Lower lobe of right lung (tissue), 2 donors: ENCODE measurements at places on chromosomes 2 and 18.

DNA sequence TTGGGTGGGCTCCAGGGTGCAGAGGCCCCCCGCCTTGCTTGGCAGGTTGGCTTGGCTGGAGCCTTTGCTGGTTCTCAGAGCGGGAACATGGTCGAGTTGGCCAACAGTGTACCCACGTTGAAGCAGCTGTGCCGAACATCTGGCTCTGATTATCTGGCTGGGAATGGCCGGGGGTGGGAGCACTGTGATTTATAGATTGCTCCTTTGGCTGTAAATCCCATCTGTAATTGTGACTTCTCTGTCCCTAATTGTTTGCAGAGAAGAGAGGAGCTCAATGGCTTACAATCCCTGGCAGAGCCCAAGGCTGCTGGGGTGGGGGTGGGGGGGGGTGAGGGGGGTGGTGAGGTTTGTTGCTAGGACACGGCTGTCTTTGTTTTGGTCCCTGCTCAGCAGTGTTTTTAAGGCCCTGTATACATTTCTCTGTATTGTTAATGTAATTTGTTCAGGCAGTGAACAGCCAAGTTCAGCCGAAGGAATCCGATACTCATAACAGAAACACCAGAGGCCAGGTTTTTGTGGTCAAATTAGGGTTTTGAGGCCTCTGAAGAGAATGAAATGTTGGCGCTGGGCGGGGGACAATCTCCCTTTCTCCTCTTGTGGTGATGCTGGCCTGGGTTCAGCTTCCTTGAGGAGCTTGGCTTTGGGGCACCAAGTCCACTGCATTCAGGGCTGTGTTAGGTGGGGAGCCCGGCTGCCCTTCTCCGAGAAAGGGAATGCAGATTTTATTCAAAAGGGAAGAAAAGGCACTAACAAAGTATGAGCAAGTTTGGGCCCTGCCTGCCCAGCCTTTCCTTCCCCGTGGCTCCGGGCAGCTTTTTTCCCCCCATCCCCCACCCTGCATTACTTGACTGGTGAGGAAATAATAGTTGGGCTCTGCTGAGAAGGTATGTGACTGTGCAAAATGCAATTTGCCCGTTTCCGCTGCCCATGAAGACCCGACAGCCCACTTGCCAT is 82.5 kb downstream of the TCF7L1 start:
- H3K36me3 ChIP-seq: no peaks in the 10 kb centered on the region
- peak overlapping the region; percentile 49 for H3K27ac ChIP-seq
- H3K27me3 ChIP-seq: no peaks in the 10 kb centered on the region
- no peak for DNase-seq
- H3K4me1 ChIP-seq: peaks cover 18% of the 10 kb centered on the region

DNA sequence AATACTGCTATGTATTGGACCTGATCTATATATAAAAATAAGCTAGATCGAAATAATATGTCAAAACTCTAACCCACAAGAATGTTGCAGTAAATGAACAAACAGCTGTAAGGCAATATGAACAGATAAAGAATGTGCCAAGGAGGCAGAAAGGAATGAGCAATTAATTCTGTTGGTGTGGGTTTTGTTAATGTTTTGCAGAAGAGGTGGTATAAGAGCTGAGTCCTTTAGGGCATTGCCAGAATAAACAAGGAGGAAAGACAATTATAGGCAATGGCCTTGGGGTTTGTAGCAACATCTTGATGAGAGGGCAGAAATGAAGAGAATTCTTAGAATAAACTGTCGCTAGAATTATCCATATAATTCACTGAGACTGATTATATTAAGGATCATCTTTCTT is 240.9 kb upstream of the GULP1 start:
- H3K4me3 ChIP-seq: no peak overlapping the region
- no peak overlapping the region for H3K27ac ChIP-seq
- DNase-seq: no peak
- H3K4me1 ChIP-seq: no peaks in the 10 kb centered on the region

- H3K4me1 ChIP-seq: peaks cover 13% of the 10 kb centered on the region
- no peak overlapping the region for H3K4me3 ChIP-seq
- no peak overlapping the region for H3K27ac ChIP-seq
- H3K36me3 ChIP-seq: no peaks in the 10 kb centered on the region
- H3K27me3 ChIP-seq: no peaks in the 10 kb centered on the region
- DNase-seq: no peak
These were observed 531.8 kb upstream of the ID2 start for GRCh38 chr2:8149985-8150539.

GRCh38 chr2:241898463-241899270 is 29.1 kb downstream of the RTP5 start:
- H3K4me3 ChIP-seq: no peak overlapping the region
- no peaks in the 10 kb centered on the region for H3K36me3 ChIP-seq
- H3K4me1 ChIP-seq: peaks cover 6% of the 10 kb centered on the region
- H3K27ac ChIP-seq: no peak overlapping the region
- peak; percentile 42 for DNase-seq

- no peaks in the 10 kb centered on the region for H3K4me1 ChIP-seq
- no peaks in the 10 kb centered on the region for H3K27me3 ChIP-seq
- no peaks in the 10 kb centered on the region for H3K36me3 ChIP-seq
- DNase-seq: no peak
- no peak overlapping the region for H3K4me3 ChIP-seq
These were observed 65.7 kb downstream of the LRRTM1 start for GRCh38 chr2:80238692-80239469.

DNA sequence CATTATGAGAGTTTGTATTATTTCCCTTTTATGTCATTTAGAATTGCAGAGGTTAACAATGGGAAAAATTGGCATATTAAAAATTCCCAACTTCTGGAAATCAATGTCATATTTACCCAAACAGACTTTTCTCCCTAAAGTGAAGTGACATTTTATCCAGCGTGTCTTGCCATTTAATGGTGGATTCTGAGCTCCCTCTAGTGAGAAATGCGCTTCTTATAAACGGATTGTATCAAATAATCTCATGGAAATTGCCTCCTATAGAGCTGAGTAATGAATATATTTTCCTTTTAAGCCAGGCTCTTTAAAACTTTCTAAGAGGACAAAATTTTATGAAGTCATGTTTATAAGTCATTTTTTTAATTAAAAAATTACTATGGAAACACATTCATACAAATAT is 5.7 kb upstream of the GCFC2 start:
- no peaks in the 10 kb centered on the region for H3K27me3 ChIP-seq
- DNase-seq: no peak
- H3K36me3 ChIP-seq: no peaks in the 10 kb centered on the region
- no peaks in the 10 kb centered on the region for H3K4me1 ChIP-seq
- H3K4me3 ChIP-seq: no peak overlapping the region
- no peak overlapping the region for H3K27ac ChIP-seq

- no peak overlapping the region for H3K4me3 ChIP-seq
- H3K27ac ChIP-seq: no peak overlapping the region
- DNase-seq: no peak
- no peaks in the 10 kb centered on the region for H3K27me3 ChIP-seq
- H3K36me3 ChIP-seq: no peaks in the 10 kb centered on the region
These were observed 5.5 kb upstream of the MGAT4A start for GRCh38 chr2:98736464-98736889.

- peaks cover 71% of the 10 kb centered on the region for H3K36me3 ChIP-seq
- no peak overlapping the region for H3K4me3 ChIP-seq
- DNase-seq: no peak
- no peaks in the 10 kb centered on the region for H3K4me1 ChIP-seq
- H3K27me3 ChIP-seq: no peaks in the 10 kb centered on the region
- H3K27ac ChIP-seq: no peak overlapping the region
These were observed 31.9 kb downstream of the SLC66A3 start for GRCh38 chr2:11187083-11187619.

DNA sequence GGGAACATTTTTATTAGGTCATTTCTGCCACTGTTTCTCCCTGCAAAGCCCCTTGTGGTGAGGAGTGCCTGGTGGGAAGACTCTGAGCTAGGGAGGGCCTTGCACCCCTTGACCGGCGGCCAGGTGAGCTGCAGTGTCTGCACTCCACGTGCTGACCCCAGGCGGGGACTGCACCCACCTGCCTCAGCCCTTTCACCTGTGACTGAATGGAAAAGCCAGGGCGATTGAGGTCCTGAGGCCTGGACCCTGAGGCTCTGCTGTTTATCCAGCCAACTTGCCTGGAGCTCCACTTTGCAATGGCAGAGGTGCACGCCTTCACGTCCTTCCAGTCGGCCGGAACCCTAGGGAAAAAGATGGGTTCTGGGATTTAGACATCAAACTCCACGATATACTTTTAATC is 53.1 kb downstream of the TMEM18 start:
- no peak for DNase-seq
- H3K4me3 ChIP-seq: no peak overlapping the region
- H3K4me1 ChIP-seq: no peaks in the 10 kb centered on the region
- H3K27ac ChIP-seq: no peak overlapping the region

- DNase-seq: no peak
- H3K27ac ChIP-seq: no peak overlapping the region
- H3K4me1 ChIP-seq: no peaks in the 10 kb centered on the region
- H3K27me3 ChIP-seq: no peaks in the 10 kb centered on the region
- H3K36me3 ChIP-seq: no peaks in the 10 kb centered on the region
These were observed 521.0 kb upstream of the NRP2 start for GRCh38 chr2:205161156-205161839.

GRCh38 chr2:240232264-240232915 is 91.9 kb upstream of the OTOS start:
- no peak overlapping the region for H3K4me3 ChIP-seq
- no peak for DNase-seq
- no peak overlapping the region for H3K27ac ChIP-seq

GRCh38 chr2:37189452-37190153 is 1.1 kb upstream of the SULT6B1 start:
- no peaks in the 10 kb centered on the region for H3K4me1 ChIP-seq
- H3K36me3 ChIP-seq: no peaks in the 10 kb centered on the region
- no peak for DNase-seq
- H3K27me3 ChIP-seq: peaks cover 2% of the 10 kb centered on the region
- H3K4me3 ChIP-seq: no peak overlapping the region
- no peak overlapping the region for H3K27ac ChIP-seq

GRCh38 chr2:211545582-211545981 is 989.2 kb downstream of the CPS1 start:
- H3K4me1 ChIP-seq: no peaks in the 10 kb centered on the region
- no peak for DNase-seq
- no peaks in the 10 kb centered on the region for H3K27me3 ChIP-seq
- no peak overlapping the region for H3K4me3 ChIP-seq

GRCh38 chr18:43389163-43389562 is 111.9 kb upstream of the SYT4 start:
- no peaks in the 10 kb centered on the region for H3K27me3 ChIP-seq
- no peak overlapping the region for H3K27ac ChIP-seq
- no peaks in the 10 kb centered on the region for H3K36me3 ChIP-seq
- H3K4me3 ChIP-seq: no peak overlapping the region

GRCh38 chr2:28495551-28496250 is at the start of gene PLB1:
Gene PLB1, plus strand, starts transcription at chr2:28496060. Its CDS starts 55 bp downstream, at chr2:28496115.
- no peaks in the 10 kb centered on the region for H3K36me3 ChIP-seq
- H3K4me1 ChIP-seq: no peaks in the 10 kb centered on the region
- no peak within 1 kb of the TSS for H3K27ac ChIP-seq
- no peak within 1 kb of the TSS for H3K4me3 ChIP-seq

- H3K27me3 ChIP-seq: no peaks in the 10 kb centered on the region
- H3K4me3 ChIP-seq: no peak overlapping the region
- H3K36me3 ChIP-seq: no peaks in the 10 kb centered on the region
- H3K27ac ChIP-seq: no peak overlapping the region
These were observed 173.7 kb downstream of the TPGS2 start for GRCh38 chr18:36655074-36655473.

DNA sequence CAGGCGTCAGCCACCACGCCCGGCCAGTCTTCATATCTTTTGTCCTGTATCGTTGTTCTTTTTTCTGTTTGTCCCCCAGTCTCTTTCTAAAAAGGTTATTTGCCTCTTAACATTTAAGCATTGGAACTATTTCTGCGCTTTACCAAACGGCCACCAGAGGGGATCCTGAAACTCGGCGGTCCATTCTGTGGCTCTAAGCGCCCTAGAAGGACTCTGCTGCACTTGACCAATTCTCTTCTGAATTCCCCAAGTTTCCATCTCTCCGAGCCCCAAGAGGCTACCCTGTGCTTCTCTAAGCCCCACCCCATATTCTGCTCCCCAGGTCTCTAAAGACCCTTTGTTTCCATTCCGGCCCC is 33.1 kb upstream of the REG3G start:
- no peak overlapping the region for H3K4me3 ChIP-seq
- H3K27ac ChIP-seq: no peak overlapping the region
- peaks cover 32% of the 10 kb centered on the region for H3K27me3 ChIP-seq
- no peaks in the 10 kb centered on the region for H3K36me3 ChIP-seq

GRCh38 chr18:76498064-76498463 is 3.0 kb upstream of the ZNF516 start:
- no peak overlapping the region for H3K4me3 ChIP-seq
- no peak for DNase-seq
- peaks cover 9% of the 10 kb centered on the region for H3K4me1 ChIP-seq
- no peak overlapping the region for H3K27ac ChIP-seq
- H3K36me3 ChIP-seq: no peaks in the 10 kb centered on the region

DNA sequence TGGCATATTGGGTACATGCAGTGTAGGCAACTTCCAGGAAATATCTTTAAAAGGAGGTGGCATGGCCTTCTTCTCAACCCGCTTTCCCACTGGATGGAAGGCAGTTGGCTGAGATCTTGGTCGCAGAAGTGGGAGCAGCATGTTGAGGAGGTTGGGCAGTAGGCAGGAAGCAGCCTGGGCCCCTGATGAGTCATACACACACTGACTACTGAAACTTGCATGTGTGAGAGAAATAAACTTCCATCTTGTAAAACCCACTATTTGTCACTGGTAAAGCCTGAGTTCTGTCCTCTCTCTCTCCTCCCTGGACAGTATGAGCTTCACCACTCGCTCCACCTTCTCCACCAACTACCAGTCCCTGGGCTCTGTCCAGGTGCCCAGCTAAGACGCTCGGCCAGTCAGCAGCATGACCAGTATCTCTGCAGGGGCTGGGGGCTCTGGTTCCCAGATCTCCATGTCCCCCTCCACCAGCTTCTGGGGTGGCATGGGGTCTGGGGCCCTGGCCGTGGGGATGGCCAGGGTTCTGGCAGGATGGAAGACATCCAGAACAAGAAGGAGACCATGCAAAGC is 233.8 kb upstream of the SPRED2 start:
- H3K27me3 ChIP-seq: no peaks in the 10 kb centered on the region
- no peak for DNase-seq
- H3K27ac ChIP-seq: no peak overlapping the region
- H3K4me3 ChIP-seq: no peak overlapping the region

DNA sequence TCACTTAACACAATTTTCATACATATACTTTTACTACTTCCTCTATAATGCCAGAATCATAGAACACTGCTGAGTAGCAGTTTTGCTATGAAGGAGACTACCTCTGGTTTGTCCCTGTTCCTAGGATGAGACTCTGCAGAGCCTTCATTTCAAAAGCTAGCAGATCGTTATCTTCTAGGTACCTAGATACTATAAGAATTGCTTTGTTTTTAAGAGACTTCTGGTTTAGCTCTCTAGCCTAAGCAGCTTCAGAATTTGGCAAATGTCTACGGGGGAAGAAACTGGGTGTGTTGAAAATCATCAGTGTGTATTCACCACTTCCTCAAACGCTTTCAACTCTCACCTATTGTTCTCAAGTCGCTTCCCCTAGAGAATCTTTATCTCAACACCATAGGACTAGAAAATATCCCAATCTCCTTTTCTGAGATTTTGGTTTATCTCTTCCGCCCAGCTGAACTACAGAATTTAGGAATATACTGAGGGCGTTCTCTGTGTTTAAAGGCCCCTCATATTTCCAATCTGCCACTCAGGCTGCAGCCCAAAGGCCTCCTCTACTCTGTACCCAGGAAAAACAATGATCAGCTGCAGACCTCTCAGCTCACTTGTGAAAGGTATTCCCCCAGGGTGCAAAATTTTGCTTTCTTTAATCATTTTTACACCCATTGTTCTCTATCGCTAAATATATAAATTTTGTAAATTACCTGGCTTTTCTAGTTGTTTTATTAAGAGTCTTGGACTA is 28.7 kb downstream of the SMAD2 start:
- no peaks in the 10 kb centered on the region for H3K36me3 ChIP-seq
- peaks cover 32% of the 10 kb centered on the region for H3K4me1 ChIP-seq
- H3K27ac ChIP-seq: peak overlapping the region; percentile 7
- no peak overlapping the region for H3K4me3 ChIP-seq
- no peaks in the 10 kb centered on the region for H3K27me3 ChIP-seq
